Stimulated activated CD8-positive, alpha-beta memory T cell treated with anti-CD3 and anti-CD28 coated beads, Interleukin-7, amount 100 ng/mL, for 4 hours (primary cell): ENCODE measurements at places on chromosomes 2 and 18.

DNA sequence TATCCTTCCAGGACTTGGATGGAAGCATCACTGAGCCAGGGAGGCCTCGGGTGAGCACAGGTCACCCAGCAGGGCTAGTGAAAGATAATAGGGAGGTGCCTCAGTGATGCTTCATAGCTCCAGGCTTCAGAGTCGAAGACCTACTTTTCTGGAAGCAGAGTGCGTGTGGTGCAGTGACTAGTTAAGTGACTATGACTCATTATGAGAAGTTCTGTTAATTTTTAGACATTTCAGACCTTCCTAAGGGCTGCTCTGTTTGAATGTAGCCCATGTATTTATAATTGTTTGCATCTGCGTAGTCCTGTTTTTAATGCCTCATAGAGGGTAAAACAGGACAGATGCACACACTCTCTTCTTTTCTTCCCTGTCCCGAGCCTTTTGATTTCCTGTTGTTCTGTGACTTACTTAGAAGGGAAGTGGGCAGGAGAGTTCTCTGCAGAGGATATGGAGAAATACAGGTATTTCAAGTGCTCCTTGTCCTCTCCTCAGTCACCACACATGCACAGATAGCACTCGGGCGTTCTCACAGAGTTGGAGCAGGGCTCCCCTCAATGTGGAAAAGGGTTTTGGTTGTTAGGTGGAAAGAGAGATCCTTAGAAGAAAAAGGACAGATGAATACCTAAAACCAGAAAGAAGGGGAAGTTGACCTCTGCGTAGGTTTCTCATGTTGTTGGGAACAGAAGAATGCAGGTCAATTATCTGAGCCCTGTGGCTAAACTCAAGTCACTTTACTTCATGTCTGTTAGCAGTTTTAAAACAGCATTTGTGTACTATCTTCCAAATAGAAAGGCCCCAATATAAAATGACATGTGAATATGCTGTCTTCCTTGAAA lies 34.7 kb downstream of the RALB start:
- DNase-seq, result no peak

DNA sequence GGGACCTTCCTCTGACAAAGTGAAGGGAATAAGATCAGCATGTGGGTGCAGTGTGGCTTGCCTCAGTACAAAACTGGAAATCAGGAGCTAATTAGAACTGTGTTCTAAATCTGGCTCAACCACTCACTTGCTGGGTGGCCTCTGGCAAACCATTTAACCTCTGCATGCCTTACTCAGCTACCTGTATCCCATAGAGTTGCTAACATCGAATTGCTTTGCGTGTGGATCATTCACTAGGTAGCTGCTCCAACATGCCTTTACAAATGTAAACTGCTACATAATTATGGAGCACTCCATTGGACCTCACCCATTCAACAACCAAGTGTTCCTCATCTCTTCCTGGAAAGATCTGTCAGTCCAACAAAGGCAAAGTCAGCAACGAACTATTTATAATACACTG lies 19.0 kb downstream of the PLEKHM3 start:
- no peak for DNase-seq

- DNase-seq, result no peak
Observed at GRCh38 chr2:208437755-208438154, 31.2 kb downstream of the PTH2R start.

- no peak for DNase-seq
Observed at GRCh38 chr18:48250362-48250907, 158.7 kb downstream of the ZBTB7C start.

GRCh38 chr18:4536447-4536846 lies 81.3 kb upstream of the DLGAP1 start:
- no peak for DNase-seq

DNA sequence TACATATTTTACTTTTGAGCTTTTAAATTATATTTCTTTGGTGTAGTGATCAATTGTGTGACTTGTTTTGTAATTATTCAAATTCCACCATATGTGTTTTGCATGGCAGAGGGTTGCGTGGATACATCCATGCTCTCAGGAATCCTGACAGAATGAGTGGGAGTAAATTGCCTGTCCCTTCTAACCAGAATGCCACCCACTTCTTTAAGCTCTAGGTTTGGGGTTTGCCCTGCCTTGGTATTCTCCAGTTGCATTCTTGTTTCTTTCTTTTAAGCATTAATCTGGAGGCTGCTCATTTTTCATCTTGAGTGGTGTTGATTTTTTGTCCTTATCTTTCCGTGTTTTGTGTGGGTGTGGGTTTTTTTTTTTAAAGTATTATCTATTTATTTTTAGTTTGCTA lies 360.0 kb downstream of the PTPRM start:
- no peak for DNase-seq

DNA sequence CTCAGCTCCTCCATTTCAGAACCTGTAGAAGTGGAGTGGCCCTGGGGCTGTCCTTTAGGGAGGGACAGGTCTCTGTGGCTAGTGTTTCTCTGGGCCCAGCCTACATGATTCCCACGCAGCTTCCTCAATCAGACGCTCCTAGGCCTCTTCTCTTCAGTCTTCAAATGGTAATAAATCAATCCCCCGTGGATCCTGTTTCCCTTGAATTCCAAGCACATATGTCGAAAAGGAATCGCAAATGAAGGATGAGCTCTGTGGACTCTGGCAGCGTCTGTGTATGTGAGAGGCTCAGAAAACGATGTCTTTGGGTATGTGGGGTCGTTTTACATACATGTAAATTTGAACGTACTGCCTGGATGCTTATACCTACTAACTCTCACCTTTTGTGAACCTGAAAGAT lies 98.5 kb upstream of the ST8SIA3 start:
- DNase-seq, result no peak

- no peak for DNase-seq
Observed at GRCh38 chr2:216363221-216363620, 9.1 kb downstream of the MARCHF4 start.

DNA sequence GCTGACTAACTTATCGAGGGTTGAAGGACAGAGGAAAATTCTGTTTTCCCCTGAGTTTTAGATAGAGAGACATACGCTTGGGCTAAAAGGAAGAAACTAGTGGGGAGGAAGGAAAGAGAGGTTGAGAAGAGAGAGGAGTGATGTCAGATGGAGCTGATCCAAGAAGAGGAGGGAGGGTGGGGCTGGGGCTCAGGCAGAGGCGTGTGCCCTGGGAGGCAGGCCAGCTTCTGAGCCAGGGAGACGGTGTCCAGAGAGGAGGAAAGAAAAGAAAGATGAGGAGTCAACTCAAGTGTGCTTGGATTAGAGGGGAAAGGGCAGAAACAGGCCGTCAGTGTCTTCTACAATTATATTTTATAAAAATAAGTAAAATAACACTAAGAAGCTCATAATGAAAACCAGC lies 56.2 kb downstream of the EMILIN2 start:
- no peak for DNase-seq

DNA sequence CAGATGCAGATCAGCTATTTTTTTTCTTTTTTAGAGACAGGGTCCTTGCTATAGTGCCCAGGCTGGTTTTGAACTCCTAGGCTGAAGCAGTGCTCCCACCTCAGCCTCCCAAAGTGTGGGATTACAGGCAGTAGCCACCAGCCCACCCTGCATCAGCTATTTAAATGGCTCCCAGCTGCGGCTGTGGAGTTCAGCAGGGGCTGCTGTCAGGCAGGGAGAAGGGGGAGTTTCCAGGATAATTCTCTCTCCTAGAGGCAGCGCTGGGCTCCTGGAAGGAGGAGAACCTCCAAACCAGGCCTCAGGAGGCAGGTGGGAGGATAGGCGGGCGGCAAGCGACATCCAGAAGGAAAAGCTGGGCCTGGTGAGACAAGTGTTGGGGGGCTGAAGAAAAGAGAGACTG lies 65.7 kb downstream of the ACTR2 start:
- DNase-seq, result no peak

- no peak for DNase-seq
Observed at GRCh38 chr2:223860809-223861738, 23.7 kb upstream of the AP1S3 start.

DNA sequence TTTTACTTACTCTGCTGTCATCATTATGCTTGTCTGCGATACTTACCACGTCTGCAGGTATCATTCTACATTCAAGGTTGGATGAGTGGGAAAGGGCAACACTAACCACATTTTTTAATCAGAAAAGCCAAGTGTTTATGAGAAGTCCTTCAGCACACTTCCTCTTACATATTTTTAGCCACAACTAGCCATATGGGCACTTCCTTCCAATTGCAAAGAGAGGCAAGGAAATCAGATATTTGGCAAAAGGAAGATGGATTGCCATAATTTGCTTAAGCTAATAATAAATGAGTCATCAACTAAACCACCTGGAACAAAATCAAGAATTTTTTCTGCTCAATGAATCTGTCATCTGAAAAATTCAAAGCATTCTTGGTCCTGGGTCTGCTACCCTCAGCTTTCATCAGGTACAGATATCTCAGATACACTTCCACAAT lies 16.7 kb upstream of the MRO start:
- DNase-seq, result no peak

GRCh38 chr18:10499230-10499629 lies 26.6 kb upstream of the NAPG start:
- DNase-seq, result no peak

DNA sequence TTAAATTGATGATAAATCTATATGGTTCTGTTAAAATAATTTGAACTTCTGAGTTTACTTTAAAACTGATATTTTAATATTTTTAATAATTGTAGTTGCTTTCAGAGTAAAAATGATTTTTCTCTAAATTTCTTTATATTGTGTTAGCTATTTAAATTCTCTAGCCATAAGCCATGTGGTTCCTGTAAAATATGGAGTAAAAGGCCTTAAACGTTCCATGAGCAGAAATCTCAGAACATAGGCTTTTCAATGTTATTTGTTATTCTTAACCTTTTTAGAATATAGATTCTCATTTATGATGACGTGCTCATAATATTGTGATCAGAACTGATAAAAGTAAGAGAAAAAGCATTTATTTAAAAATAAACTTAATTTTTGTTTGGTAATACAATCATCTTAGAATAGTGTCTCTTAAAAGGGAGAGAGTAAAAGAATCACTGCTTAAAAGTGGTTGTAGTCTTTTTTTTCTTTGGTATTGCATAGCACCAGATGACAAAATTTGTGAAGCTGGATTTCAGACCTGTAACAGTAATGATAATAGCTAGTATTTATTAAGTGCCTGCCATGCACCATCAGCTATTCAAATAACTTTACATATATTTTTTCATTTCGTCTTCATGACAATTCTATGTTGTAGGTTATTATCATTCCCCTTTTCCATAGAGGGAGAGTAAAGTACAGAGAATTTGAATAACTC lies 2.7 kb downstream of the BMPR2 start:
- DNase-seq, result no peak

GRCh38 chr2:118693287-118693822 lies 154.1 kb downstream of the EN1 start:
- DNase-seq, result no peak
